ENCODE measurements at places on chromosomes 7 and 10. TPM values are rescaled to one million over a fixed set of nuclear protein-coding genes. Genes with fewer than 3 reads are reported as not detected.

RAPGEF5 gene
- polyA plus RNA-seq, result 1.1 TPM

ADAM12 gene
- not detected for polyA plus RNA-seq

DNA sequence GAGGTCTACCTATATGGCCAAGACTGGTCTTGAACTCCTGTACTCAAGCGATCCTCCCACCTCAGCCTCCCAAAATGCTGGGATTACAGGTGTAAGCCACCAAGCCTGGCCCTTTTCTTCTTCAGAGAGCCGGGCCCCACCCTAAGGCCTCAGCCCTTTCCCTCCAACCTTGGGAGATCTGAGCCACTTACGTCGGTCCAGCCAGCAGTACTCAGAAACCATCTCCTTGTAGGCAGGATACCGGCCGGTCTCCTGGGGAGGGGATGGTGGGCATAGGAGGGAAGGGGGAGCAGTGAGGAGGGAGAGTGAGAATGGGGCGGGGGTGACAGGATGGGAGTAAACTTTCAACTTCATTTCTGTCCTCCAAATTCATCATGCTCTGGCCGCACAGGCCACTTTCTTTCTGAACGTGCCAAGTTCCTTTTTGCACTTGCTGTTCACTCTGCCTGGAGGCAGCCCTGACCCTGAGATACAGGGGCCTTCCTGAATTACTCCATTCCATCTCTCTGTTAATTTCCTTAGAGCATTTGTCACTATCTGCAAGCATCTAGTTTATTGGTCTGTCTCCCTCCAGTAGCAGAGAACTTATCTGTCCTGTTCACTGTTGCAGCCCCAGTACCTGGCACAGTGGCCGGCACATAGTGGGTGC is 10.4 kb downstream of the PDZD7 start:
- no peak for DNase-seq

- DNase-seq, result no peak
Observed at GRCh38 chr7:150716368-150716767, at the start of gene GIMAP1. GIMAP1 (plus strand) TSS chr7:150716613; CDS start chr7:150719048, 2,435 bp downstream.

GRCh38 chr10:62754963-62755362 is 49.6 kb upstream of the ADO start:
- DNase-seq, result no peak

DNA sequence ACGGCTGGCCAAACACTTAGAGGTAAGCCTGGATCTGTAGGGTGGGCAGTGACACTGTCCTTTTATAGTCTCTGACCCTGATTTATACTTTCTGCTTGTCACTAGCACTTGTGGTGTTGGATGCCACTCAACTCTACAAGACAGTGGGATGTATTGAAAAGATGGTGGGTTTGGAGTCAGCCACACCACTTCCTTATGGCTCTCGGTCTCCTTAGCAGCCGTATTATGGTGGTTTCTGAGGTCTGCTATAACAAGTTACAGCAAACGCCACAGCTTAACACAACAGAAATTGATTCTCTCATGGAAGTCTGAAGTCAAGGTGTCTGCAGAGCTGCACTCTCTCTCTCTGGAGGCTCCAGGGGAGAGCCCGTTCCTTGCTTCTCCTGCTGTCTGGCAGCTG is 14.7 kb downstream of the ITIH2 start:
- DNase-seq, result no peak

GRCh38 chr7:49497471-49497870 is 276.0 kb upstream of the VWC2 start:
- no peak for DNase-seq

ERVW-1 gene
- polyA plus RNA-seq, result not detected

- no peak for DNase-seq
Observed at GRCh38 chr10:9222917-9223316, 1168.4 kb downstream of the GATA3 start.

GRCh38 chr10:19947656-19948055 is 131.4 kb downstream of the PLXDC2 start:
- DNase-seq, result no peak
